Ecto neural progenitor cell (in vitro differentiated cells): ENCODE measurements at places on chromosomes 13 and 19.

DNA sequence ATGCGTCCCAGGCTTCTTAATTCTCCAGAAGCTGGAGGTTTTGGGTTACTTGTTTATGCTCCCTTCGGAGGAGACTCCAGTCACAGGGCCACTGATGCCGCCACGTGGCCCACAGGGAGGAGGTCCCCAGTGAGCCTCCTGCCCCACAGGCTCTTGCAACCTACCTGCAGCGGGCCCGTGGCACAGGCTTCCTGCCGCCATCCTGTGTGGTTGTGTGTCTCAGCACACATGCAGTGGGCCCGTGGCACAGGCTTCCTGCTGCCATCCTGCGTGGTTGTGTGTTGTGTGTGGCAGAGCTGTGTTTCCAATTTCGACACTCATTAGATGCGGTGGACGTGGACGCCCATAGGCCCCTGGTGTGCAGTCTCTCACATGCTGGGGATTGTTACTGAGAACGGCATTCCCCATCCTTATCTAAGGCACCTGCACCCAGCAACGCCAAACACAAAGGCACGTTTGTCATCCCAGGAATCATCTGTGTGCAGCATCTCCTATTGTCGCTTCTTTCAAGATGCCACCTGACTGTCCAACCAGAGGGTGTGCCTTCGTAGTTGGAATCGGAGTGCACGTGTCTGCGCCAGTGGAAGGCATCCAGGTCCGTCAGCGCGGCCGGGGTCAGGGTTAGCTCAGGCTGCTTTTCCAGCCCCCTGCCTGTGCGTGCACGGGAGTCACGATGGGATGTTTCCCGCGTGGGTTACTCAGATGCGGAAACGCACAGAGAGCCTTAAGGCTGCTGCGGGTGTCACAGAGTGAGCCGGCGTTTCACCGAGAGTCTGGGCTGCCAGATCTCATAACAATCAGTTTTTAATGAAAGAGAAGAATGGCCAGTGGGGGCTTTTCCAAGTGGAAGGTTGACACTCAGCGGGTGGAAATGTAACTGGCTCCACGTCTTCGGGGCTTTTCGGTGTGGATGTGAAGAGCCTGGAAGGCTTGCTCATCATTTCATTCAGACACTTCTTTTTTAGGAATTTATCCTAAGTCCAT is 119.8 kb downstream of the ATP11A start:
- no peak for DNase-seq

DNA sequence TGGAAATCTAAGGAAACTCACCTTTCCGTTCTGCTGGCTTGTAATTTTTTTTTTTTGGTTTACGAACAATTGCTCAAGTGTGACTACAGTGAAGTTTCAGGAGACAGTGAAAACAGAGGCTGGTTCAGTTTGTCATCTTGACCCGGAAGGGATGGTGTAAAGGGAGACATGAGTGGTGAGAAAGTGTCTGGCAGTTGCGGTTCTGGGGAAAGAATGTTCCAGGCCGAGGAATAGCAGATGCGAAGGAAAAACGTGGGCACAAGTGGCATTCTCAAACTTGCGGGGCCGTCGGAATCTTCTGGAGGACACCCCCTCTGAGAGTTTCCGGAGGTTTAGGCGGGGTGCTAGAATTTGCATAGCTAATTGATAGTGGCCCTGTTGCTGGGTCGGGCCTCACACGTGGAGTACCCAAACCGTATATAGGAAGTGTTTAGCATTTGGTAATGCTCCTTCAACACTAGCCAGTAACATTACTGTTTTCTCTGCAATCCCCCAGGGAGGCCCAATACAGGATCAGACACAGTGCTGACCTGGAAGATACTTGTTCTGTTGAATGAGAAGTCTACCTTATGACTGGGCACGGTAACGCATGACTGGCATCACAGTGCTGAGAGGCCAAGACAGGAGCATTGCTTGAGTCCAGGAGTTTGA is 2.8 kb upstream of the TNFSF9 start:
- no peak for DNase-seq

DNA sequence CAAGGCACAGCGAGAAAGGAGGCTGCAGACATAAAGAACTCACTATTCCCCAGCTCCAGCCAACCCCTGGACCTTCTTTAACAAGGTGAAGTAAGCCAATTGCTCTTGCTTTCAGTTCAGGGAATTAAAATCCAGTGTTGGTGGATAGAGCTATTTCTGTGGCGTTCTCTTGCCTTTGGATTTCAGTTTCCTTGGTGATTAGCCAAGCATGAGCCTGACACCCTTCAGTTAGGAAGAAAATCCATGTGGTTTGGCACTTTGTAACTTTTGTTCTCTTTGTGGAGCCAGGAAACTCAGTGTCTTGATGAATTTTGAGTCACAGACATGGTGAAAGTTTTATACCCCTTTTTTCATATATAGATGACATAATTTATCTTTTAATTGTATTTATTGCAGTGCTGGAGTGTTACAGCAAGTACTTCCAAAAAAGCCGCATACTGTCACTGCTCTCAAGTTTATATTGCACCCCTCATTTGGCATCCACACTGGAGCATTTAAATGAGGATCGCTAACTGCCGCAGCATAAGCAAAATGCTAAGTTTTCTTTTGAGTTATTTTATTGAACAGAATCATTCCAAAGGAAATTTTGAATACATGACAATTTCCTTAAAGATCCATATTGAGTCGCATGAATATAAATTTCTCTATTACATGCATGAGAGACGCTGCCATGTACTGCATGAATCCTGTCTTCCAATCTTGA is 406.8 kb downstream of the MYO16 start:
- no peak for DNase-seq

DNA sequence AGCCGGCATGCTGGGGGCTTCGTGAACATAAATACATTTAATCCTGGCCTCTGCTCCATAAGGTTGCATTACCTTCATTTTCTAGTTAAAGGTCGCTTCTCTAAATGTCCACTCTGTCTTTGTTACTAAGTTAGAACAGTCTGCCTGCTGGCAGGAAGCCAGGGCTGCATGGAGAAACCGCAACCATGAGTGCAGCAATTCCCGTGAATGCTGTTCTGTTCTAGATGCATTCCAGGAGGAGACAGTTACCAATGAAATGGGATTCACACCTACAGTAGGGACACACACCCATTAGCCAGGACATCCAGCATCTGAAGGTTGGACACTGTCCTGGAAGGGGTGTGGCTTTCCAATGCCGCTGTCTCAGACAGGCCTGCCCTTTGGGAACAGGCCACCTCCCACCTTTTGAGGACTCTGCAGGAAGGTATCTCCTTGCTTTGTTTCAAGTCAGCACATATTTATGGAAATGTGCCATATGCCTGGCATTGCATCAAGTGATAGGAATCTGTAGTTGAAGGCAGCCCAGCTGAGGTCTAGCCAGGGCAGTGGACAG is 129.7 kb downstream of the SLC7A1 start:
- no peak for DNase-seq

GRCh38 chr19:39053276-39054090 is 21.1 kb upstream of the FBXO27 start:
- no peak for DNase-seq

DNA sequence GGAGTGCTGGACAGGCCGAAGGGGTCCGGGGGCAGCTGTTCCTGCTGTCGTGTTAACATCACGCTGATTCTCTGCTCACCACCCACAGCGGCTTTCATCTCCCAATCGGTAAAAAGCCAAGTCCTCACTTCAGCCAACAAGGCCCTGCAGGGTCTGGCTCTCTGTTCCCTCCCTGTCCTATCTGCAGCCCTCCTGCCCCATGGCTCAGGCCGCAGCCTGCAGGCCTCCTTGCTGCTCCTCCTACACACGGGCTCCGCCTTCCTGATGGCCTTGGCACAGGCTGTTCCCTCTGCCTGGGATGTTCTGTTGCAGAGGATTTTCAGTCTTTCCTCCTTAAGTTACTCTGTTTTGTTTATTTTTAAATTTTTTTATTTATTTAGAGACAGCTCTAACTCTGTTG is 22.2 kb downstream of the FUZ start:
- DNase-seq, result no peak

GRCh38 chr13:33541962-33542308 is 256.4 kb upstream of the STARD13 start:
- no peak for DNase-seq

DNA sequence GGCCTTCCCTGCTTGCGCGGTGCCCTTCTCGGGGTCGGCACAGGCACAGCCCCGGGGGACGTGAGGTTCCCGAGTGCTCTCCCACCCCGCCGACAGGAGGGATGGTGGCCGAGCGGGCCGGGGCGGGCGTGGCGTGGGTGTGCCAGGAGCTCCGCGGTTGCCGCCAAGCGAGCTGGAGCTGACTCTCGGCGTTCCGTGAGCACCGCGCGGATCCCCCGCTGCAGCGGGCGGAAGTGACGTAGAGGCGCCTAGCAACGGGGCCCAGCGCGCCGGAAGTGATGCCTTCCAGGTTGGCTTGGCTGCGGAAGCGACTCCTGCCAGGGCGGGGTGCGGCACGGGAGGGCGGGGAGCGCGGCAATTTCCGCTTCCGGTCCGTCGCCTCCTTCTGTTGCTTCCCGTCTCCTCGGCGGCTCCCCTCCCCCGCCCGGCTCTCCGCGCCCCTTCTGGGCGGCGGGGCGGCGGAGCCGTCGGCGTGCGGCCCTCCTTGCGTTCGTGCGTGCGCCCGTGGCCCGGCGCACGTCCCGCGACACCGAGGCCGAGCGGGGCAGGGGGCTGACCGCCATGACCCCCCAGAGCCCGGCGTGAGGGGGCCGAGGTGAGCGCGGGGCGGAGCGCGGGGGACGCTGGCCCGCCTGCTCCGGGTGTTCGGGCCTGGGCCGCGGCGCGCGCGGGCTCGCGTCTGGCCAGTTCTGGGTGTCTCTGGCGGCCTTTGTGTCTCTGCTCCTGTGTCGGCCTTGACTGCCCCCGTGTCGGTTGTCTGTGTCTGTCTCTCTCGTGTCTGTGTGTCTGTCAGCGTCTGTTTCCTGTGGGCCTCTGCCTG is at the start of gene EPN1:
Gene EPN1 (plus strand): TSS at position 386 of the 820 bp plus-strand sequence. CDS start 3,402 bp downstream, outside the sequence.
- peak; percentile 98 for DNase-seq

DNA sequence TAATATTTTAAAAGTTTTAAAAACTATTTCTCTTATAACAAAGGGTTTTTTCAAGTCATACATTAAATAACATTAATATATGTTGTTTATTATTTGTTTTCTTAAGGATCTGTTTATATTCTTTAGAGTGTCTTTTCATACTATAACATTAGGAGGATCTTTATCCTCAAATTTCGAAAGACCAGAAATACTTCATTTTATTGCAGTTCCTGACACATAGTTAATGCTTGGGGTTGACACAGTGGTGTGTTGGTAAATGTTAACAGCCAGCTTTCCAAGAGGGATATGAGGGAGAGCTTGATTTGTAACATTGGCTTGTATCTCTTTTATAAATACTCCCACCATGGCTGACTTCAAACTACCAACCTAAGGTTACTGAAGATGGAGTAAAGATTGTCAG is 126.6 kb upstream of the KLF5 start:
- no peak for DNase-seq

GRCh38 chr13:50693727-50694126 is 149.8 kb downstream of the DLEU7 start:
- DNase-seq, result no peak

DNA sequence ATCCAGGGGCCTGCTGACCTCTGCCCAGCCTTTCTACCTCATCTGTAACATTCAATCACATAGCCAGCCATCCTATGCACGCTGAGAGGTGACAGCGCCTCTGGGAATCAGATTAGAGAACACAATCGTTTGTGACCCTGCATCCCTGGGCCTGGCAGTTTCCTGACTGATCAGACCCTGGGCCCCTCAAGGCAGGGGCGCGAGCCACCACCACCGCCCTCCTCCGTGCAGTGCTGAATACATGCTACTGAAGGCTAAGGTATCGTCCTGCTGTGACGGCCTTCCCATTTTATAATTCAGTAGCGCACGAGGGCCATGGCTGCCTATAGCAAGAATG is 1.3 kb downstream of the TMTC4 start:
- peak; percentile 70 for DNase-seq

GRCh38 chr19:8392017-8392591 is 1.9 kb downstream of the RAB11B start:
- DNase-seq, result no peak
